ENCODE measurements at places on chromosomes 11 and 22.

GRCh38 chr11:75516886-75517285 is 8.9 kb downstream of the GDPD5 start:
- no peak for DNase-seq

DNA sequence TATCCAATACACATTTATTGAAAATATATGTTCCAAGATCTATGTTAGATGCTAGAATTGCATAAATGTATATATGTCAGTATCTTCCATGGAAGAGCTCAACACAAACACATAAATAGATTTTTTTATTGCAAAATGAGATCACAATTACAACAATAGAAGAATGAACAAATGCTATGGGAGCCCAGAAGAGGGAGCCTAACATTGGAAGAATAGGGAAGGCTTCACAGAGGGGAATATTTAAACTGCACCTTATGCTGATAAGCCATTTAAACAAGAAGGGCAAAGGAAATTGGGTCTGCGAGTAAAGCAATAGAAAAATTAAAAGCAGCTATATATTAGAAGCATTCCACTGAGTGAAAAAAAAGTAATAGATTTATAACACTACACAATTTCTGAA is 96.1 kb upstream of the LRRC55 start:
- no peak for DNase-seq

- no peak for DNase-seq
These were observed 3.2 kb downstream of the ATM start for GRCh38 chr11:108226036-108226435.

DNA sequence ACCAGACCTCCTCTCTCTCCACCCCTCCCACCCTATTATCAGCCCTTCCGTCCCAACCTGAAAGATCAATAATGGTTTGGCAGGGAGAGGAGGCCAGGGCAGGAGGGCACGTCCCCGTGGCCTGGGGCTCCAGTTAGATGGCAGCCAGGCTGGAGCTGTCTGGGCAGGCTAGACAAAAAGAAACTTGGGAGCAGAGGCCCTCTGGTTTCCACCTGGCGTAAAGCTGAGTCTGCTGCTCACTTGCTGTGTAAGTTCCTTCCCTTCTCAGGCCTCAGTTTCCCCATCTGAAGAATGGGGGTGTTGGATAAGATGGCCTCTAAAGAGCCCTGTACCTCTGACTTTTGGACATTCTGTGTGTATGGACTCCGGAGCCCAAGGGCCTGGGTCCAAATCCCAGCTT is 3.8 kb upstream of the RHOD start:
- no peak for DNase-seq

GRCh38 chr11:33420959-33421566 is 163.9 kb downstream of the HIPK3 start:
- no peak for DNase-seq

DNA sequence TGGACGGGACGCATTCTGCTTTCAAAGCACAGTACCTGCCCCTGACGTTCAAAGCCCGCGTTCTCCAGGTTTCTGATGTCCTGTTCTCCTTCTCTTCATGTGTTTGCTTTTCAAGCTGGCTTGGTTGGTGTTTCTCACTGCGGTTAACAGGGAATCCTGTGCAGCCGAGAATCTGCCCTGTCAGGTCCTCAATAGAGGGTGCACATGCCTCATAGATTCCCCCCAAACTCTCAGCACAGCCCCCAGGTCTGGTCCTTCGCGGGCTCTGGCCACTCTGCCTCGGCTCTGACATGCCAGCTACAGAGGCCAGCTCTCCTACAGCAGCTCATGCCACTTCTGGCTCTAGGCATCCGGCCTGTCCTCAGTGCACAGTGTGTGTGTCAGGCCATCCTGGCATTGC is 1343.8 kb downstream of the TBC1D22A start:
- no peak for DNase-seq

DNA sequence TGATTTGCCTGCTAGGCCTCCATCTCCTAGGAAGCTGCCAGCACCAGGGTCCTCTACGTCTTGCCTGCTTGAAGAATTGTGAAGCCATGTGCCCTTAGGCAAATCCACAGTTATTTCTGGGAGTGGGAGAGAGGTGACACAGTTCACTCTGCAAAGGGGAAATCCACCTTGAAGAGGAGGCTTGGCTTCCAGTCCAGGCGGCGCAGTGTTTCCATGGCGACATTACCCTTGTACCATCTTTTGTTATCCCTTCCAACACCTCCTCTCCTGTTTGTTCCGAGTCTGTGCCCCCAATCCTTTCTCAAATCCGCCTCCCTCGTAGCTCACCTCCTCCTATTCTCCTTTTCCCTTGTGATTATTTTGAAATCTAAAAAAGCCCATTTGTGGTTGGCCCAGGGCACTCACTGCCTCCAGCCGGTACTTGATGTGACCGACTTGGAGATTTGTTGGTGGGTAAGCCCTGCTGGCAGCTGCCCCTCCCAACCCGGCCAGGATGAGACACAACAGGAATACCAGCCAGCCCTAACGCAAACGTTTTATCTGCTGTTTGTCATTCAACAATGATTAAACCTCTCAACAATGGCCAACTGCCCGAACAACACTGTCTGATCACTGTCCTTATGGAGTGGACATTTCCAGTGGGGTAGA is 18.4 kb downstream of the SYT13 start:
- DNase-seq = no peak

- no peak for DNase-seq
These were observed 213.1 kb upstream of the ZBED5 start for GRCh38 chr11:11070976-11071375.

DNA sequence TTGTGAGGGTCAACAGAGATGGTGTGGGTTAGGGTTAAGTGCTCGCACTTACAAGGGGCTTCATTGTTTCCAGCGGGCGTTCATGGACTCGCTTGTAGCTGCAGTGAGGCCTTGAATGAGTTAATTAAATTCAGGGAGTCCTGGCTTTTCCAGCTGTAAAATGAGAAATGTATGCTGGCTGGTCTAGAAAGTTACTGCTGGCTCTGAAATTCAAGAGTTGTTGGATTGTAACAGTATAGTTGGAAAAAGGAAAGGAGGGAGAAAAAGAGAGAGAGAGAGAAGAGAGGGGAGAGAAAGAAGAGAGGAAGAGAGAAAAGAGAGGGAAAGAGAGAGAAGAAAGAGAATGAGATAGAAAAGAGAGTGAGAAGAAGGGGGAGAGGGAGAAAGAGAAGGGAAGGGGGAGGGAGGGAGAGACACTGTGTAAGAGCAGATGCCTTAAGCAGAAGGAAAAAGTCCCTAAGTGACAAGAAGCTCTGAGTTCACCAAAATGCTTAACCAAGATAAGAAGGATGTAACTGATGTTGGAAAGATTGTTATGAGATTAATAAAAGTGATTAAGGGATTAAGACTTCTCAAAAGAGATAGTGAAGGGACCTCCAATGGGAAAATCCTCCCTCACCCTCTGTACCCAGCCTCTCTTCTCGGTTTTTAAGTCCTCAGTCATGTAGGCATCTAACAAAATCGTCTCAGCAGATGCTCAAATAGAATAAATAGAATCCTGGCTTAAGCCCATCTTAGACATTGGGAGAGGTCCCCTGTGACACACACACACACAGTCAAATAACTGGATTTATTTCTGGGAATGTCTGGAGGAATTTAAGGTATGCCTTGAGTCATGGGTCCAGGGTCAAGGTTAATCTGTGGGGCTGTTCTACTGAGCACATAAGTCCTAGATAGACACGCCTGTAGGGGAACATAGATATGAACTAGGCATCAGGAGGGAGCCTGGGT is 477.9 kb downstream of the MIAT start:
- no peak for DNase-seq

DNA sequence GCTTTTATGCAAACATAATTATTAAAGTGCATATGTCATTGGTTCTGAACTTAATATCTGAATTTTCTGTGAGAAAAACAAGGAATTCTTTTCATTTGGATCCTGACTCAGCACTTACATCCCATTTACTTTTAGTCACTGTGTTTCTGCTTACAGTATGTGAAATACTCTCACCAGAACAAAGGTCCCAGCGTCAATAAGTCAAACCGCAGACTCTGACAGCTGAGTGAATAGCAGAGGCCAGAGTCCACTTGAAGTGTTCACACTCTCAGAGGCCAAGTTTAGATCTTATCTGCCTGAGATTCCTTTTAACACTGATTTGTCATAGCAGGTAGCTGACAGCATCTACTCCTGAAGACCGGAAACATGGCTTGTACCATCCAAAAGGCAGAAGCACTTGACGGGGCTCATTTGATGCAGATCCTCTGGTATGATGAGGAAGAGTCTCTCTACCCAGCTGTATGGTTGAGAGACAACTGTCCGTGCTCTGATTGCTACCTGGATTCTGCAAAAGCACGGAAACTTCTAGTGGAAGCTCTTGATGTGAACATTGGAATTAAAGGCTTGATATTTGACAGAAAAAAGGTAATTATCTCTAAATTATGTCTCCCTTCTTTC is 14.6 kb downstream of the BBOX1 start:
- no peak for DNase-seq

GRCh38 chr11:102110761-102111010 is 439 bp downstream of the YAP1 start:
- DNase-seq = no peak

DNA sequence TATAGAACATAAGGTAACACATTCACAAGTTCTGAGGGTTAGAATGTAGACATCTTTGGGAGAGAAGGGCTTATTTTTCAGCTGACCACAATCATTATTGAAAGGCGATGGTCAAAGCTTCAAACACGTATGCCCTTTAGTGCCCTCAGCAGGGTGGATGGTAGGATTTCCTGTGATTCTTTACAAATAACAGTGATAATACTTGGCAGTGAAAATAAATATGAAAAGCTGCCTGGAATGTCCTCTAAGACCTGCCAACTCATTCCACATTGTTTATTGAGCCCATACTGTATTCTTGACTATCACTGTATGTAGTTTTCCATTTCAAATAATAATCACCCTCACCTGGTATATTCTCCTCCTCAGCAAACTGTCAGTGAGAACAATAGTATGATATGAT is 13.7 kb upstream of the MPEG1 start:
- no peak for DNase-seq

DNA sequence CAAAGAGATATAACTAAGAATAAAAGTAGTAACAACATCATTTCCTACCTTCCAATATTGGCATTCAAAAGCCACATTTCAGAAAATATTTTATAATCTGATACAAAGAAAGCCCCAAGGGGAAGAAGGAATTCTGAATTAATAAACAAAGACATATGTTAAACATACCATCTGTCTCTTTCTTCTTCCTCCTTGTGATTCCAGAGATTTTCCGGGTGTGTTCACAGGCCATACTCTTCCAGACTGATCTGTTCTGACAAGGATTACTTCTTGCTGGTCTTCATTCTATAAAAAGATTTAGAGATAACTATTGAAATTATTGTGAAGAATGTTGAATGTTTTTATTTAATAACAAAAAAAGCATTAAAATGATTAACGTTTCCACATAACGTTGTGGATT is 65.0 kb downstream of the CWF19L2 start:
- no peak for DNase-seq

- DNase-seq = no peak
These were observed 65.7 kb upstream of the LMO1 start for GRCh38 chr11:8329336-8329735.

- no peak for DNase-seq
These were observed 24.2 kb downstream of the CD44 start for GRCh38 chr11:35163209-35163608.
